Dermis microvascular lymphatic vessel endothelial cell (primary cell): ENCODE measurements at places on chromosomes 4 and X. TPM values are rescaled to one million over a fixed set of nuclear protein-coding genes. Genes with fewer than 3 reads are reported as not detected.

The PDGFRA gene
- 0.13 and 0.39 TPM in 2 replicates for total RNA-seq

The NUDT11 gene
- 0.51 TPM in 2 replicates for total RNA-seq

The RAB33A gene
- 0.25 and 0.26 TPM in 2 replicates for total RNA-seq

The MAGEA6 gene
- not detected in 2 replicates for total RNA-seq

The CXCL11 gene
- 0.26 and 0.51 TPM in 2 replicates for total RNA-seq

The ZFP42 gene
- 0.13 TPM in 2 replicates for total RNA-seq

The EREG gene
- total RNA-seq, result under 0.01 TPM in 1 of 2 replicates, not detected in the other

The HTN3 gene
- total RNA-seq, result not detected in 2 replicates

The FRAS1 gene
- 0.13 and 0.38 TPM in 2 replicates for total RNA-seq

The BEND2 gene
- total RNA-seq, result not detected in 2 replicates

The HSD17B13 gene
- under 0.01 and 0.13 TPM in 2 replicates for total RNA-seq

The CPZ gene
- total RNA-seq, result under 0.01 TPM in 1 of 2 replicates, not detected in the other

The MAGEA3 gene
- total RNA-seq, result not detected in 2 replicates

The LRCH2 gene
- 7.6 and 10.6 TPM in 2 replicates for total RNA-seq

The ERCC6L gene
- 1.3 and 3.6 TPM in 2 replicates for total RNA-seq
